ENCODE measurements at places on chromosomes 12 and 14.

GRCh38 chr14:94707494-94707893 is 62.4 kb downstream of the GSC start:
- no peak for DNase-seq

DNA sequence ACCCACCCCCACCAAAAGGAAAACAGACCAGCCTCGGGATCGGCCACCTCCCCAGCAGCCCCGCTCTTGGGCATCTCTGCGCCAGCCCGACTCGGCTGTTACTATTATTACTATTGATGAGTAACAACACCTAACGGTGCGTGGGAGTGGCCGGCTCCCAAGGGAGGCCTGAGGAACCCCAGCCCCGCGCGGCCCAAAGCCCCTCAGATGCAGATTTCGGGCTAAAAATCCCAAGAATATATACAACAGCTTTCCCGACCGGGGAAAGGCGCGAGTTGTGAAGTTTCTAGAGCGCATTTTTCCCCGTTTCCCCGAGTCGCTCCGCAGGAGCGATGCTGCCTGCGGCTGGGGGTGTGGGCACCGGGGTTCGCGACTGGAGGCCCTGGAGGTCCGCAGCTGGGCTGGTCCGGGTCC is 565 bp downstream of the NT5DC3 start:
- peak; percentile 6 for DNase-seq

GRCh38 chr12:53096759-53097158 is 708 bp upstream of the IGFBP6 start:
- DNase-seq, result no peak

GRCh38 chr14:90511795-90512328 is 115.0 kb downstream of the CALM1 start:
- no peak for DNase-seq

- no peak for DNase-seq
Measured at GRCh38 chr14:85487215-85487614, 42.7 kb upstream of the FLRT2 start.

DNA sequence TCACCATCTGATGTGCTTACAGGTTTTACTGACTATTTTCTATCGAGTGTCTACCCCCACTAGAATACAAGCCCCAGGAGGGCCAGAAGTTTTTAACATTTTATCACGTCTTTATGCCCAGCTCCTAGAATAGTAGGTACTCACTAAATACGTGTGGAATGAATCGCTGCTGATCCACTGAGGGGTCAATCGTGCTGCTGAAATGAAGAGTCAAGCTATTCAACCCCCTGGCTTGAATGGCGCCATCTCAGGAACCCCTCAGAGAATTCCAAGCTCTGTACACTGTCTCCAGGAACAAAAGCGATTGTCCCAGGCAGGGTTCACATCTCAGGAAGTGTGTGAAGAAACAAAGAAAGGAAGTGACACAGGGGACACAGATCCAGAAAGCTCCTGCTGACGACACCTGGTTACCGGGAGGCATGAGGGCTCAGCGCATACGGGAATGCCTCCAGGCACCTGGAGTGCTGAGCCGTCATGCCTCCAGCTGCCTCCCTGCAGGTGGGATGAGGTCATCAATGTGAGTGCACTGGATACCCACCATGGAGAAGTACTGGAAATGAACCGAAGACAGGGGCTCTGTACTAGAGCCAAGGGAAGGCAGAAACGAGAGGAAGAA is 45.6 kb downstream of the PITPNM2 start:
- DNase-seq, result no peak
